ENCODE measurements at places on chromosomes 7 and 10.

DNA sequence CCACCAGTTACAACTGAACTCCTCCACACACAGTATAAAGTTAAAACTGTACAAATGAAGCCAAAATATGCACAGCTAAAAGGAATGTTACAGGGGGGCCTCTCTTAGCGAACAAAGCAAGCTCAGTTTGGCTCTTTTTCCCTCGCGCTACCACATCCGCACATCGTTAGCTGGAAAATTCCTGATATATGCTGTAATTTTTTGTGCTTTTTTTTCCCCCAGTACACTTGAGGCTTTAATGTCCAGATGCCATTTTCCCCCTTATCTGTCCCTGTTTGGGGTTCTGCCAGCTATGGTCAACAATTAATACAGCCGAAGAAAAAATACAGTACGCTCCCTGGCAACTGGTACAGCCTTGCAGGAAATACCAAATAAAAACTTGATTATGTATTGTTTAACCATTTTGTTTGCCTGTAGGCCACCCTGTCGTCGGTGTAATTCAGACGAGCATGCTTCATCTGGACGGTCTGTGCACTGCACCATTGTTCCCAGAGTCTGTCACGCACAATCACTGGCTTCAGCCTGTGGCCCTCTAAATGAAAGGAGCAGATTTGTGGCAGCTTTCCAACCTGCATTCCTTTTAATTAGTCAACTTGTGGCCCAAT lies 108.1 kb upstream of the FAM133B start:
- no peak for DNase-seq

DNA sequence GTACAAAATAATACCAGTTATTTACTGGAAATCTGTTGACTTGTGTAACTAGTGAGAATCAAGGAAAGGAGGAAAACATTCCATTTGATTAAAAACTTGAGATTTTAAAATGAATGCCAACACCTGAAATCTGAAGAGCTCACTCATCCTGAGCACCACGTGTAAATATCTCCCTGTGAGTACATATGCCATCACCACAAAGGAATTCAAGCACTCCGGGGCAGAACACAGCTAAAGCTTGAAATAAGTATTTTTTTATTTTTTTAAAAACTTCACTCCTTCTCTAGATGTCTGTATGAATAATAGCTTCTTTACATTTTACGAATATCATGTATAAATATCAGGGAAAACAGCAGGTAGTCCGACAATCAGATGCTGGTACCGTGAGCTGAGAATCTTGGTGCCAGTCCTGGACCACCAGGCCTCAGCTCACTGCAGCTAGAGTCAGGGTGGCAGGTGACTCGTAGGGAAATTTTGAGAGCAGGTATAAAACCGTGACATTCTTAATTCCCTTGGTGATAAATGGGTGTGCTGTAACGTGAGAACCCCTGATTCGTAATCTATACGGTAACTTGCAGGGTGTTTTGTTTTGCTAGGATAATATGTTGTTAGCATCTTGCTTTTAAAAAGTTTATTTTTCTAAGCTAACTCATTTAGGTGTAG lies 12.7 kb downstream of the LMTK2 start:
- no peak for DNase-seq

DNA sequence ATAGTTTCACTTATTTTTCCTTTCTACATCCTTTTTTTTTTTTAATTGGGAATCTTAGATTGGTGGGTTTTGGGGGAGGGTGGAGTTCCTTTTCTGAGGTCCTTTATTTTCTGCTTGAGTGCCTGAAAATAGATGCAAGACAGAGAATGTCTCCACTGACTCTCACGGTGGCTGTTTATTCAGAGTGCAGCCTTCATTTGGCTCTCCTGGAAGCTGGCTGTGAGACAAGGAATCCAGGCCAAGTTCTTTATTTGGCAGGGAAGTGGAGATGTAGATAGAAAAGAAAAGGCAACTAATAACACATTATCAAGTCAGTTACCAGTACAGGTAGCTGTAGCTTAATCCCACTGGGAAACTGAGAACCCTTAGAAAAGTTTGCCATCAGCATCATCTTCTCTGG lies 118.6 kb downstream of the CNTNAP2 start:
- no peak for DNase-seq

DNA sequence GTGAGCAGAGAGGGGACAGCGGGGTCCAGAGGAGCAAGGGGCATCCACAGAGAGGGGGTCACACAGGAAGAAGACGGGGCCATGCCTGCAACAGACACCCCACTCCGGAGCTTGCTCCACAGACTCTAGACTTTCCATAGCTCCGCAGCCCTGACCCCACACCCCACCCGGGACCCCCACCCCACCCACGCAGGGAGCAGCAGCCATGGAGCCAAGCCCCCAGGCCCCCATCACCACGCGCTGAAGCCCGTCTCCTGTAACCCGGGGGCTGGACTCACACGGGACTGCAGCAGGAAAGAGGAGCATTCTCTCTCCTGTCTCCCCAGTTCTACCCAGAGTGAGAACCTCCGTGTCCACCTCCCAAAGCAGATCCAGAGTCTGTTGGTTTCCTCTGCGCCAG lies 38.8 kb upstream of the ADGRA1 start:
- DNase-seq = no peak

DNA sequence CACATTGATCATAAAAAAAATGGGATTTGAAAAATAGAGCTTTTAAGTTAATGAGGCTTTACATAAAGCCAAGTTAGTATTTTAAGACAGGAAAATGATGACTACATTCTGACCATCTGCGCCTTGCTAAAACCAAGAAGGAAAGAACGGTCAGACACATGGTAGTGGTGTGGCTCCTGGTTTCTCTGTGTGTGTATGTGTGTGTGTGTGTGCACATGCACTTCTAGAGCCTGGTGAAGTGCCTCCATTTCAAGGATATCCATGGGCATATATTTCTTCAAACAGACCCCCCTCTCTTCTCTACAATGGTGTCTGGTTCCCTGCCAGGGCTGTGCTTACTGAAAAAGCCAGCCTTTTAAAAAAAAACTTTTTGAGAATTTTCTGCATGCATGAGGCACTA lies 80.9 kb downstream of the FRMPD2 start:
- no peak for DNase-seq

DNA sequence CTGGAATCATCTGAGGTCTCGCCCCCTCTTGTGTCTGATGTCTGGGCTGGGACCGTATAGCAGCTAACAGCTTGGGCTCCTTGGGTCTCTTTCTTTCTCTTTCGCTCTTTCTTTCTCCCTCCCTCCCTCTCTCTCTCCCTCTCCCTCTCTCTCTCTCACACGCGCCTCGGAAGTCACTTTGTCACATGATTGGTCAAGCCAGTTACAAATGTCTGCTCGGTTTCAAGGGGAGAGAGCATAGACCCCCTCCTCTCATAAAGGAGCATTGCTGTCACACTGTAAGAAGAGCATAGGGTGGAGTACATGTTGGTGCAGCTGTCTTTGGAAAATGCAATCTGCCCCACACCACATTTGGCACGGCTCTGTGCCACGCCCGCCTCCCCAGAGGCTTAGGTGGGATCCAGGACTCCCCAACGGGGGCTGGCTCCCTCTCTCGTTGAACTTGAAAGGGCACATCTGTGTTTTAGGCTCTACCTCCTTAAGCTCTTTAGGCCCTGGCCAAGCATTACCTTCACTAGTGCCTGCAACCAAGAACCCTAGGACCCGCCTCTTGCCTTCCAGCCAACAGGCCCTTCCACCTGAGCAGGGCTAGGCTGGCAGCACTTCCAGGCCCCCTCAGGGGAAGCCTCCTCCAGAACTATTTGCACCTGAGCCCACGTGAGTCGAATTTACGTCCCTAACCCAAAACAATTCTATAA lies 61.9 kb upstream of the CACUL1 start:
- no peak for DNase-seq

DNA sequence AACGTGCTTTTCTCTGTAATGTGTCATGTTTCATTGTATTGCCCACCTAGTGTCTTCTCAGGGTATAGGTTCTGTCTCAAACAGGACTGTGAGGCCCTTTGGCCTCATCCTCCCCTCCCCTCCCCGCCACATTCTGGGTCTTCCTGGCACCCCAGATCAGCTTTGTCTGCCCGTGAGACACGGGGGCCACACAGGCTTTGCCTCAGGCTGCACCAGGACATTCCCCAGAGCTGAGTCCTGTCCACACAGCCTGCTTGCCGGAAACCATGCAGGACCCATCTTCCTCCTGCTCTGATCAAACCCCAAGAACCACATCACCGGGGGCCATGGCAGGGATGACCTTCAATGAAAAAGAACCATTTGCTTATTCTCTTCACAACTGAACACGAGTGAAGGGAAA lies 18.6 kb downstream of the MAT1A start:
- no peak for DNase-seq

GRCh38 chr7:22468609-22469008 lies 31.4 kb downstream of the STEAP1B start:
- no peak for DNase-seq

DNA sequence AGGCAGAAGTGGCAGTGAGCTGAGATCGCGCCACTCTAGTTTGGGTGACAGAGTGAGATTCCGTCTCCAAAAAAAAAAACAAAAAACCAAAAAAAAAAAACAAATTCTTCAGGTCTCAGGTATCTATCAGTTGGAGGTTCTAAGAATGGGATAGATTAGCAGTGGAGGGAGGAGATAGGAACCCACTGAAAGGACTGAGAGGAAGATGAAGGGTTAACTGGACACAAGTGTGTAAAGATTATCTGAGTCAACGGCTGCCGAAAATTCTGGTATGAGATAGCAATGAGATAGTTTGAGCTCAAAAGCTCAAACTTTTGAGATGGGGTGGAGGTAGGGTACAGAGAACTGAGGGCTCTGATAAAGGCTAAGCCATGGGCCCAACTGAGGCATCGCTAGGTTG lies 12.8 kb downstream of the ZNF467 start:
- DNase-seq = no peak

- no peak for DNase-seq
These were observed 1.8 kb downstream of the MUC3A start for GRCh38 chr7:100951172-100951571.

- no peak for DNase-seq
These were observed 70.1 kb upstream of the COL1A2 start for GRCh38 chr7:94324380-94325121.

GRCh38 chr10:104021246-104021645 lies 54.3 kb downstream of the SLK start:
- no peak for DNase-seq
